ENCODE measurements at places on chromosomes 11 and 22.

DNA sequence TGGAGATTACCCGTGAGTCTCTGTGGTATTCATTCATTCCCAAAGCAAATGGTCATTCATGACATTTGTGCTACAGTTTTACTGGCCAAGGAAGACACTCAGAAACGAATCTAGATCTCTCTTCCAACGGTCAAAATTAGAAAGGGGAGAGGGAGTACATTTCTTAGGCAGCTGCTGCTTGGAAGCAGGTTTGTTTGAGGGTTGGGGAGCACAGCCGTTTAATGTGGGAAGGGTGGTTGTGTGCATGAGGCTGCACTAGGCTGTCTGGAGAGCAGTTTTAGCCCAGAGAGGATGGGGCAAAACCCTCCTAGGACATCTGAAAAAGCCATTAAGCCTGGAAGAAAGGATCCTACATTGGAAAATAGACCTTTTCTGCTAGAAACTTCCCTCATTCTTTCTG lies 29.7 kb upstream of the TIMP3 start:
- no peak for DNase-seq

GRCh38 chr11:45171550-45171949 lies 25.1 kb downstream of the PRDM11 start:
- no peak for DNase-seq

DNA sequence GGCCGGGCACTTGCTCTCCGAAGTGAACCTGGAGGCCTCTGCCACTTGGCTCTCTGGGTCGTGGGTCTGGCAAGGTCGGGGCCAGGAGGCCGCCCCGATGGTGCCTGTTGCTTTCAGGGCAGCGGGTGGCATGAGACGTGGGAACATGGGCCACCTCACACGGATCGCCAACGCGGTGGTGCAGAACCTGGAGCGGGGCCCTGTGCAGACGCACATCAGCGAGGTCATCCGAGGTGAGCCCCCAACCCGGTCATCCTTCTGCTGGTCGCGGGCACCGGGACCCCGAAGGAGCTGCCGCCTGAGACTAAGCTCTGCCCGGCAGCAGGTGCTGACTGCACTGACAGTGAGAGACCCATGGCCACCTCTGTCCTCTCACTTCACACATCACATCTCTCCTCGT lies 40.0 kb downstream of the SBF1 start:
- no peak for DNase-seq

- no peak for DNase-seq
Observed at GRCh38 chr22:50184902-50185374, 775 bp upstream of the TRABD start.

DNA sequence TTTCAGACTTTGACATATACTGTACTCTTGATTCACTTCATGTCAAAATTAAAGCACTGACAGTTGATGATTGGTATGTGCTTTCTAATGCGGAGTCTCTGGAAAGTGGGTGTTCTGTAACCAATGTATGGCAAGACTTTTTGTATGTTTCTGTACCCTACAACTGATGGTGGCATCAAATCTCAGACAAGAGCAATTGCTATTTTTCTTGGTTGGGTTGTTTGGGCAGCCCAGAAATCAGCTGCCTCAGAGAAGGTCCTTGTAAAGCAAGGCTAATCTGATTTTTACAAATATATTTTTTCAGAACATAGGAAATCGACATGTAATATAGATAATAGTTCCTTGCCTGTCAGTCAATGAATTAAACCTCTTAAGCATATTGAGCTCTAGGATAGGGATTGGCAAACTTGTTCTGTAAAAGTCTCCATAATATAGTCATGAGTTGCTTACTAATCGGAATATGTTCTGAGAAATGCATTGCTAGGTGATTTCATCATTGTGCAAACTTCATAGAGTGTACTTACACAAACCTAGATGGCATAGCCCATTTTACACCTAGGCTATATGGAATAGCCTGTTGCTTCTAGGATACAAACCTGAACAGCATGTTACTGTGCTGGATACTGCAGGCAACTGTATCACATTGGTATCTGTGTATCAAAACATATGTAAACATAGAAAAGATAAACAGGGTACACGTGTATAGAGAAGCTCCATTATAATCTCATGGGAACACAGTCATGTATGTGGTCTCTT lies 10.2 kb upstream of the OOSP4A start:
- DNase-seq: no peak
